ENCODE measurements at places on chromosomes 11 and 22. TPM values are rescaled to one million over a fixed set of nuclear protein-coding genes. Genes with fewer than 3 reads are reported as not detected.
A peak's percentile ranks its signal among the peaks of the same experiment; 100 is the strongest.

GRCh38 chr11:57487920-57488659 lies 27.4 kb downstream of the SLC43A1 start:
- no peak for DNase-seq

DNA sequence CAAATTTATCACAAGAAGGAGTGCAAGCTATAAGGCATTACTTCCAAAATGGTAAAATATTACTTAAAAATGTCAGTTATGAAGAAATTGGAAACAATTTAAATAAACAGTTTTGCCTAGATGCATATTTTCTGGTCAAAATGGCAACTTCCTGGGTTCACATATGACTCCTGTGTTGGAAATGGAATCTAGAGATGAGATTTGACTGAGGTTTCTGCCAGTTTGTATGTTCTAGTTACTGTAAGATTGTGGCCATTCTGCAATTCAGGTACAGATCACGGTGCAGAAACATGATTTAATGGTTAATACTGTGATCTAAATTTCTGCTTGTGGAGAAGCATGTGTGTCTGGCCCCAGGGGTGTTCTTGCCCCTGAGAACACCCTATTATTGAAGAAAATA lies 3.4 kb upstream of the OR4C6 start:
- DNase-seq = no peak

GRCh38 chr11:17748044-17748443 lies 13.5 kb downstream of the KCNC1 start:
- no peak for DNase-seq

DNA sequence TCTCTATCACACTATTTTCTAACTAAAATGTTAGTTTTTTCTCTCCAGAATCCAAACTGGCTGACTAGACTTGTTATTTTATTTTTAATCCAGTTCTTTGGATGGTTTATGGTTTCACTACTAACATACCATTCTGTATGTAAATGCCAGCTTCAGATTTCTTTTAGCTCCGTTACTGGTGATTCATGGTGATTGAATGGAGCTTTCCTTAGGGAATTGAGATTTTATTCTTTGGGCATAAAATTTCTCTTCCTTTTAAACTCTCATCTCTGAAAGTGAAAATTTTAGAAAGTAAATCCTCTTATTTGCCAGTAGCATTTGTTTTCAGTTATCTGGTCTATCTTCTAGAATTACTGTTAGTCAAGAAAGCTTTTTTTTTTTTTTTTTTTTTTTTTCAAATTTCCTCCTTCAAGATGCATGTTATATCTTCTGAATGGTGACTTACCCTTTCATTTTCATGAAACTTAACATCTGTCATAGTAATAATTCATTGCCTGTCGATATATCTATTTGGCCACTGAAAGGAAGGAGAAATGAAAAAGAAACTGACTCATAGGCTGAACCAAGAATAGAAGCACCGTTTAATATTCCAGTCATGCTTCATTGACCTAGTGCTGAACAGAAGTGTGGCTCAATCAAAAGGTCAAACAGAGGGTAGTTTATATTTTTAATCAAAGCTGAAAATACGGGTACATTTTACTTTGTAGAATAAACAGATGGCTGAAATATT lies 6.4 kb downstream of the ENDOD1 start:
- no peak for DNase-seq

DNA sequence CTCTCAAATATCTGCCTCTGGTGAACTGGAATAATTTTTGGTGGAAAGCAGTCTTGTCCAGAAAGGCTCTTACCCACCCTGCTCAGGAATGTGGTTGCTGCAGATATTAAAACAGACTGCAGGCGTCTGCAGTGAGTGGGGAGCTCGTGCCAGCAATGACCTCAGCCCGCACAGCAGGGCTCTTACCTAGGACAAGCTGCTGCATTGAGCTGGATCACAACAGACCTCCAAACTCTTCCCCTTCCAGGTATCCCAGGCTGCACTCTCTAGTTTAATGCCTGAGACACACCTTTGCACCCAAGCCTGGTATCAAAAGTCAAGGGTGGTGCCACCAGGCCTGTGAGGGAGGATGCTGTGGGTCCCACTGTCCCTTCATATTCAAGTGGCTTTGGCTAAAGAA lies 69.7 kb upstream of the CDON start:
- DNase-seq = no peak

- DNase-seq = peak; percentile 46
Observed at GRCh38 chr11:65448418-65449105, 26.0 kb downstream of the NEAT1 start.

GRCh38 chr11:67627441-67627811 lies 2.3 kb downstream of the NUDT8 start:
- no peak for DNase-seq

- DNase-seq = no peak
Observed at GRCh38 chr11:78158987-78159652, 19.7 kb upstream of the ALG8 start.

DNA sequence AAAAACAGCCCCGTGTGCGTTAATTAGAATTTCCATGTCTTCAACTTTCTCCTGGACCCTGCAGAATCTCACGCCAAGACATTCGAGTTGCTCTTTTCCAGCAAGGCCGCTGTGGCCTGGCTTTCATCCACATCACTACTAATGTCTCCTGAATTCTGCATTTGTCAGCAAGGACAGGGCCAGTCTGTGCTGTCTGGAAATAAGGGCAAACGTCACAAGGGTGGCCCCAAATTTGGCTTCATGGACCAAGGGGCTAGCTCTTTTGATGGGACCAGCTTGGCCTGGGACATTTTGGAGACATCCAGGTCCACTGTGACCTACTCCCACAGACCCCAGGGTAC lies 33.4 kb downstream of the KCNQ1OT1 start:
- DNase-seq = no peak

DNA sequence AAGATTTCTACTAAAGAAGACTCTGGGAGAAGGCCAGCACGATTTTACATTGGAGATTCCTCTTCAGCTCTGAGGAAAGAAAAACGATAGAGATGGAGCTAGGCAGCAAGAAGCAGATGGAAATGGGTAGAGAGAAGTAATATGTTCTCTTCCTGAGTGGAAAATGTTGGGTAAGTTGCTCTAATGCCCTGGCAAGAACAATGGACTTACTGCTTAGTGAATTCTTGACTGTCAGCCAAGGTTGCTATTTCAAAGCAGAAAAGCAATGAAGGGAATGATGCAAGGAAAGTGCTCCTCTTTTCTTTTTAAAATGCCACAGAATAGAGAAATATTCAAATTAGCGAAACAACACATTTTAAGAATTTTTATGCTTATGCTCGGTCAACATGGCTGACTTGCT lies 38.4 kb upstream of the CWF19L2 start:
- DNase-seq = no peak

DNA sequence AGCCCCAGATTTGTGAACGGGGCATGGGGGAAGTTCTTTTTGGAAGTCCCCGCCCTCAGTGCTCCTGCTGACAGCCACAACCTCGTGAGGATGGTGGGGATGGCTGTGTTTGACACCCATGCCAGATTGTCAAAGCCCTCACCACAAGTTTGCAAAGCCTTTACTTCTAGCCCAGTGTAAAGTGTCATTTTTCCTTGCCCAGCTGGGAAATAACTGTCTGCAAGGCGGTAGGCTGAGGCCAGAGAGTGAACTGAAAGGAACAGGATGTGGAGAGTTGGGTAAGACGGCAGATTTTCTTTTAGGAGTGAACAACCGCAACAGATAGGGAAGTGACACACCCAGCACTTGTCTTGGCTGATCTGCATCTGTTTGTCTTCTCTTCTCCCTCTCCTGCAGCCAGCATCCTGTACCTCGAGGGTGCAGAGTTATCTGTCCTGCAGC lies 13.6 kb downstream of the IL17RA start:
- no peak for DNase-seq

DNA sequence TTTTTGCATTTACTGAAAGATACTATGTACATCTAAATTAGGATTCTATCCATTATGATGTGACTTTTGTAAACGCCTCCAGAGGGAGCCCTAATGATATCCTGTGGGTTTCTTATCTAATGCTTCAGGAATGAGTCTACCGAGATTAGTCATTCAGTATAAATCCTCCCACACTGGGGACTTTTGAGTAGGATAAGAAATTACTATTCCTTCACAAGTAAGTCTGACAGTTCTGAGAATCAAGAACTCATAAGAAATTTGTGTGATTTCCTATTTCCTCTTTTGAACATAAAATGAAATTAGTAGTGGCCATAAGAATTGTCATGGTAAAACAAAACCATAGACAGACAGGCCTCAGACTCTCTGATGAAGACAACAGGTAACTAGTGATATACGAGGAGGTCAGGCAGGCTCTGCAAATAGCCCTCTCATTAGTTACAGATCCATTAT lies 10.0 kb upstream of the OR5M1 start:
- peak; percentile 83 for DNase-seq

DNA sequence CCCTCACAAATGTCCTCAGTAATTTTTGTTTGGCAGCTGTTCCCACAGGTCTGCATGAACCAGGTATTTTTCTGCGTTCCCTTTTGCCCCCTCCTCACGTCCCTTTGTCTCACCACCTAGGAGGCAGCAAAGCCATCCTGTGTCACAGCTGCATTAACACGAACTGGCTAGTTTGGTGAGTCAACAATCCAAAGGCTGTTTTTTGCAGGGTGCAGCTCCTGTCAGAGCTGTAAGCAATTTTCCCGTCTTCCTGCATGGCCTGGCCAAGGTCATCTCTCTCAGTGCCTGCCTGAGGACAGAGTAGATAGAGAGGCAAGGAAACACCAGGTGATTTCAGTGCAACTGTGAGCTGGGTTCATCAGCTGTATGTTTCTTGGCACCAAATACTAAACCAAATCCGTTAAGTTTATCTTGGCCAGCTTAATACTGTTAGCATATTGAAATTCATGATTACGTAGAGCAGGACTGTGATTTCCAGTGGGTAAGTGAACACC lies 20.6 kb upstream of the VSIG10L2 start:
- DNase-seq = no peak

DNA sequence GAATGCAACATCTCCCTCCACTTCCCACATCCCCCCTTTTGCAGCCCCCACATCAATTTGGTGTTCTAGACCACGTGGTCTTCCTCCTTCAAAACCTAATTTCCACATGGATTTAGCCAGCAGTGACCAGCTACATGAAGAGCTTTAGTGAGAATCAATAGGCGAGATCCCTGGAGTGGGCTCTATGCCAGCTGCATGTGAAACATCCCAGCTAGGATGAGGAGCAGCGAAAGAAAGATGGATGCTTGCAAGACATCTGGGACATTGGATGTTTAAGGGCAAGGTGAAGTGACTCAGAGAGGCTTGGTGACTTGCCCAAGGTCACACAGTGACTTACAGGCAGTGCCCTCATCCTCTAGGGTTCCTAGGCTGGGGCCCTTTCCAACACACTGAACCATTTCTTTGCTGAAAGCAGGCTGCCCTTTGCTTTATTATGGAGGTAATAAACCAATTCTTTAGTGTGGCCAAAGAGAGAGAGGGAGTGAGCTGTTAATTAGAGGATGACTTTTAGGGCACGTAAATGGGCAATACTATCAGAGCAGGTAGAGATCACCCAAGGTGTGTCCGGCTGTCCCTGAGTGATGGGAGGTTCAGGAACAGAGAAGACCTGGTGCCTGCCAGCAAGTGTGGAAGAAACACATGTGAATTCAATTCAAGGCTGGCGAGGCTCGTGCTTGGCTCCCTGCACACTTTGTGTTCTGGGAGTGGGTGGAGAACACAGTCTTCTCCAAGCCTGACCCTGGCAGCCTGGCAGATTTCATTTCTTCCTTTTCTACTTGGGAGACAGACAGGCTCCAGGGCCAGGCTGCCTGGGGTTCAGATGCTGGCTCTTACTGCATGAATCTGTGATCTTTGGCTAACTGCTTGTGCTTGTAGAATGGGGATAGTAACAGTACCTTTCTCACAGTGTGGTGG lies 24.0 kb downstream of the TSPAN18 start:
- DNase-seq = no peak

GRCh38 chr11:11748706-11749365 lies 92.9 kb upstream of the USP47 start:
- no peak for DNase-seq

DNA sequence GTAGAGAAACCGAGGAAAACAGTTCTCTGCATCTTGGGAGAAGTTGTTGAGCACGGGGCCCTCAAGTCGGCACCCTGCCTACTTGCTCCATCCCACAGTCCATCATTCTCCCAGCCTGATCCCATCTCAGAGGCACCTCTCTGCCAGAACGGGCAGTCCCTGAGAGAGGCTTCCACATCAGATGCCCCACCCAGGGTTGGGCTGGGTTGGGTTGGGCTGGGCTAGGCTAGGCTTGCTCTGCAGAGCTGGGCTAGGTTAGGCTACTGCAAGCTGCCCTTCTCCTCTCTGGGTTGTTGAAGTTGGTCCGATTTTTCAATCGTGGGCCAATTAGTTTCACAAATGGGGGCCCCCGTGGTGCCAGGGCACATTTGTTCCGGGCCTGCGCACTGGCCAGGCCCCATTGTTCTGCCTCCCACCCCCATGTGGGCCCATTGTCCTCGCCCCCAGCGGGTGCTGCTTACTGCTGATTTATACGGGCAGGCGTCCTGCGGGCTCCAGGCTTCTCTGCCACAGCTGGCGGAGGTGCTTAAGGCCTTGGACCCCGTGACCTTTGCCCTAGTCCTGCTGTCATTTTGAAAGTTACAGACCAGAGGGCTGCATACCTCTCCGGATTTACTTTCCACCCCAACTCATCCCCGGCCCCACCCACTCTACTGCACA lies 63.7 kb upstream of the NNMT start:
- no peak for DNase-seq

GRCh38 chr22:29115682-29116288 lies 43.0 kb downstream of the KREMEN1 start:
- no peak for DNase-seq

GRCh38 chr11:76999597-76999996 lies 34.6 kb upstream of the B3GNT6 start:
- no peak for DNase-seq

- DNase-seq = no peak
Observed at GRCh38 chr11:87092159-87092558, 54.4 kb downstream of the TMEM135 start.

- no peak for DNase-seq
Observed at GRCh38 chr11:84264066-84264465, 977.9 kb upstream of the CCDC90B start.

GRCh38 chr22:45537734-45538181 lies 35.1 kb downstream of the FBLN1 start:
- no peak for DNase-seq

DNA sequence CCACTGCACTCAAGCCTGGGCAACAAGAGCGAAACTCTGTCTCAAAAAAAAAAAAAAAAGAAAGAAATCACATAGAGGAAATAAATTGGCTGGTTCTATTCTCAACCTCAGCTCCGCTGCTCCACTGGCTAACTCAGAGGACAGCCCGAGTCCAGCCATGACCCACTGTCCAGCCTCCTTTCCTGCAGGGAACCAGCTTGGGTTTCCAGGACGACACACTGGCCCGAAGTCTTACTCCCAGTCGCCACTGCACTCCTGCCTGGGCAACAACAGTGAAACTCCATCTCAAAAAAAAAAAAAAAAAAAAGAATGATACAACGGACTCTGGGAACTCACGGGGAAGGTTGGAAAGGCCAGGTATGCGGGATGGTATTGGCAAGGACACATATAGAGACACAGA lies 31.5 kb downstream of the APOL3 start:
- no peak for DNase-seq

- no peak for DNase-seq
Observed at GRCh38 chr11:47848700-47849155, 578 bp upstream of the NUP160 start.

CARD18 gene
- not detected for total RNA-seq

SHISAL1 gene
- total RNA-seq = 4.3 TPM

IL17REL gene
- total RNA-seq = 0.31 TPM

FADD gene
- 65.8 TPM for total RNA-seq

P4HA3 gene
- total RNA-seq = not detected

CCDC89 gene
- total RNA-seq = not detected

NPAT gene
- 25.1 TPM for total RNA-seq

POU2AF1 gene
- not detected for total RNA-seq

OR51E2 gene
- not detected for total RNA-seq

TIGD3 gene
- 3.0 TPM for total RNA-seq

All from GM23338 (cell line).